ENCODE measurements at places on chromosomes 1 and 21. TPM values are rescaled to one million over a fixed set of nuclear protein-coding genes. Genes with fewer than 3 reads are reported as not detected.

The ADCY10 gene
- total RNA-seq: not detected

The ETV3L gene
- not detected for total RNA-seq

The SPRR2B gene
- not detected for total RNA-seq

The HMCN1 gene
- total RNA-seq: 1.9 TPM

The AQP10 gene
- under 0.01 TPM for total RNA-seq

The IQCC gene
- total RNA-seq: 2.3 TPM

The LYPD8 gene
- total RNA-seq: not detected

The SMPDL3B gene
- 1.1 TPM for total RNA-seq

The NBL1 gene
- total RNA-seq: 114 TPM

The POU3F1 gene
- 0.48 TPM for total RNA-seq

The KRTAP6-3 gene
- not detected for total RNA-seq

The LCE1C gene
- 0.24 TPM for total RNA-seq

The FMO4 gene
- total RNA-seq: 0.85 TPM

The ANKRD65 gene
- total RNA-seq: 15.1 TPM

The USH2A gene
- total RNA-seq: not detected

The SRSF10 gene
- total RNA-seq: 33.7 TPM

Data from tracheal epithelial cell (primary cell).